ENCODE measurements at places on chromosomes 12 and 14. TPM values are rescaled to one million over a fixed set of nuclear protein-coding genes. Genes with fewer than 3 reads are reported as not detected.

RASAL1 gene
- total RNA-seq, result not detected

SRGAP1 gene
- total RNA-seq, result 2.3 TPM

RPGRIP1 gene
- total RNA-seq, result 0.30 TPM

AICDA gene
- total RNA-seq, result not detected

TRIM9 gene
- total RNA-seq, result 0.27 TPM

TIMELESS gene
- total RNA-seq, result 2.2 TPM

FICD gene
- total RNA-seq, result 4.2 TPM

- no peak for DNase-seq
These were observed at the start of gene TCL1A for GRCh38 chr14:95713596-95714371. Gene TCL1A (minus strand): TSS chr14:95714125. CDS start chr14:95714066, 59 bp downstream.

DNA sequence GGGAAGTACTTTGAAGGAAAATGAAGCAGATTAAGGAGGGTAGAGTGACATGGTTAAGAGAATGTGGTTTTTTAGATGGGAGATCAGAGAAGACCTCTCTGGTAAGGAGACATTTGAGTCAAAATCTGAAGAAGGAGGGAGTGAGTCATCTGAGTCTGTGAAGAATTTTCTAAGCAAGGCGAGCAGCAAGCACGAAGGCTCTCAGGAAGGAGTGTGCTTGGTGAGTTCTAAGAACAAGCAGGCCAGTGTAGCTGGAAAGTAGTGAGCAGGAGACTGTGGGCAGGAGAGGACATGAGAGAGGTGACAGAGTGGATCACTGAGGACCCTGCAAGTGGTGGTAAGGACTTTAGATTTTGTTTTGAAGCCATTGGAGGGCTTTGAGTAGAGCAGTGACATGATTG, 76.3 kb upstream of the FUT8 start:
- no peak for DNase-seq

- DNase-seq, result no peak
These were observed 89.1 kb downstream of the C12orf75 start for GRCh38 chr12:105419606-105420005.

- no peak for DNase-seq
These were observed 5.2 kb downstream of the LRRK2 start for GRCh38 chr12:40229690-40230651.

- no peak for DNase-seq
These were observed 682.4 kb downstream of the SLC16A7 start for GRCh38 chr12:60278209-60278608.

DNA sequence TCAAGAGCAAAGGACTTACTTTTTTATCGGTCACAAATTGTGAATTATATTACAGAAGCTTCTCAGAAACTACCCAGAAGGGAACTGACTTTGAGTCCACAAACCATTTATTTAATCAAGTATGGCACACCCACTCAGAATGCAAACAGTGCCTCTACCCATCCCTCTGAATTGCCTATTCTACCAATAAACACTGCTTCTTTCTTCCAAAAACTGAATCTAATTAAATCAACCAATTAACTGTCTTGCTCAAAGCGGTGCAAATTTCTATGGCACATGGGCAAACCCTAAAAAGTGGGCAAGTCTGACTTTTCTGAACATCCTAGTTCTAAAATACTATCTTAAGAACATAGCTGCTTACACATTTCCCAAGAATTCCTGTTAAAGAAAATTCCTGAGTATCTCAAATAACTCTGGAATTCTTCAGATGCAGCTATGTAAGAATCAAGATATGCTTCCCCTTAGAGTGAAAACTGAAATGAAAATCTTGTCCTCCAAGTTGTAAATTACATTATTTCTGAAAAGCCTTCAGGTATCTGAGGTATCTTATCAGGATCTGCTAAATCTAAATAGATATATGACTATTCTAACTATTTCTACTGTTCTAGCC, 4.3 kb downstream of the SPTLC2 start:
- DNase-seq, result no peak

DNA sequence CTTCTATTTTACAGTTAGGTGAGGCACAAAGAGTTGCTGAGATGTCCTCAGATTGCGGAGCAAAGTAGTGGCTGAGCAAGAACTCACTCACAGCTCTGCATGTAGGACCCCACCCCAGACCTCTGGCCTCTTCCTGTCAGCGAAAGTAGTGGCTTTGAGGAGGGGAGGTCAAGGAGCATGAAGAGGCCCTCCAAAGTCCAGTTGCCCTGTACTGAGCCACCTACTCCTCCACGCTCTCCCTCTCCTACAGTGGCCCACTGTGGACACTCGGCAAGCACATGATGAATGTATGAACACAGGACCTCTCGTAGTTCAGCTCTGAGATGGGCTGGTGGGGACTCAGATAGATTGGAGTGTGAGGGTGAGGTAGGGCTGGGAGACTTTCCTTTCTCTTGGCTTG, 5.3 kb upstream of the PLEKHH1 start:
- no peak for DNase-seq

DNA sequence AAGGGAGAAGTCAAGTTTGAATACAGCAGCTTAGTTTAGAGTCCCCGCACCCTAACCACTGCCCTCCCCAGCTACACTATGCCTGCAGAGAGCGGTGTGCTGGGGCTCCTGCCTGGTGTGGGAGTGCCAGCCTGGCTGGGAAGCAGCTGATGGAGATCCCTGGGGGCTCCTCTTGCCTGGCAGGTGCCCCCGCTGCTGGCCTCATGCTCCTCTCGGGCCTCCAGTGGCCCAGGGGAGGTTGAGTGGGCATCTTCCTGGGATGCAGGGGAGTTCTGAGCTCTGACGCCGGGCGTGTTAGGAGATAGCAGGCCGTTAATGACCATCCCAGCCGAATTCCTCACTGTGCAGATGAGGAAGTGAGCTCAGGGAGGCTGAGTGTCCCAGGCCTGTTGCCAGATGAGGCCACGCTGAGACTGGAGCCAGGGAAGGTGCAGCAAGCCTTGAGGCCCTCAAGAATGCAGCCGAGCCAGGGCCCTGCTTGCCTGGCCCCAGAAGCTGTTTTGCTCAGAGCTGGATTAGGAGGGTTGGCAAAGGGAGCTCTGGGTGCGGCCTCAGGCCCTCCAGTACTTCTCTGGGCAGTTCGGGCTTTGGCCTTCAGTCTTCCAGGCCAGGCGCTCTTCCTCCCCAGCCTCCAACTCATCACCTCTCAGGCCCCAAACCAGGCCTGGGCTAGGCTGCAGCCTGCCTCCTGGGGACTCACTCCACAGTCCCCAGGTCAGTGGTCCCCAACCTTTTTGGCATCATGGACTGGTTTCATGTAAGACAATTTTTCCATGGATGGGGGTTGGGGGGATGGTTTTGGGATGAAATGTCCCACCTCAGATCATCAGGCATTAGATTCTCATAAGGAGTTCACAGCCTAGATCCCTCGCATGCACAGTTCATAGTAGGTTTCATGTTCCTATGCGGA, 6.6 kb upstream of the CYP46A1 start:
- DNase-seq, result no peak

DNA sequence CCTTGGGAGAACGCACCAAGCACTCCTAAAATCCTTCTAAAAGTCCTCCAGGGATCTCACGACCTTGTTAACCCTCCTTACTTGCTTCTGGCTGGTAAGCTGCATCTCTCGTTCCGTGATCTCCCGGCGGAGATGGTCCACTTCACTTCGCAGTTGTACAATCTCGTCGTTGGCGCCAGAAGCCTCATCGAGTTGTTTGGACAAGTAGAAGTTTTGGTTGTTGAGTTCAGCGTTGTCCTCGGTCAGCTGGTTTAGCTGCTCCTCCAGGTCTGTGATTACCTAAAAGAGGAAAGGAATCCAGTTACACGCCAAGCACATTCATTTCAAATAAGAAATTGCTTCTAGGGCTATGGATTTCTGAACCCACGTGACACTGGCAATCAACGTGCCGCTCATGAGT, 67.1 kb downstream of the PRKAB1 start:
- DNase-seq, result no peak

DNA sequence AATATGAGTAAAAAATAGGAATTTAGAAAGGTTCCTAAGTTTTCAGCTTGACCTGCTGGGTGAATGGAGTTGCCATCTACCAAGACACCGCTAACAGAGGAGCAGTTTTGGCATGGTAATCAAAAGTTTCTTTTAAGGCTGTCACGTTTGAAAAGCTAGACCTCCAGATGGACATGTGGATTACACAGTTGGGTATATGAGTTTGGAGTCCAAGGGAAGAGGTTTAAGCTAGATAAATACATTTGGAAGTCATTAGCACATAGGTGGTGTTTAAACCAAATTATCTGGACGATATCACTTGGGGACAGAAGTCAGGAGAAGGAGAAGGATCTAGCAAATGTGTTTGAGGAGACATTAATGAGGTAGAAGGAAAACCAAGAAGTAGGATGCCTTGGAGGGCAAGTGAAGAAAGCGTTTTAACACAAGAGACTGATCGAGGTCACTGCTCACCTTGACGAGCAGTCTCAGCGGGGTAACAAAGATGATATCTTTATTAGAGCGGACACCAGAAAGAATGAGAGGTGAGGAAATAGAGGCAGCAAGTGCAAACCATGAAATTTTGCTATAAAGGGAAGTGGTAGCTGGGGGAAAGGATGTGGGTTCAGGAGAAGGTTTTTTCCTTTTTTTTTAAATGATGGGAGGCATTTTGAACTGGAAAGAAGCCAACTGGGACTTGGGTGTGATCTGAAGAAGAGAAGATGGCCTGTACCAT, 17.6 kb downstream of the PNP start:
- no peak for DNase-seq

DNA sequence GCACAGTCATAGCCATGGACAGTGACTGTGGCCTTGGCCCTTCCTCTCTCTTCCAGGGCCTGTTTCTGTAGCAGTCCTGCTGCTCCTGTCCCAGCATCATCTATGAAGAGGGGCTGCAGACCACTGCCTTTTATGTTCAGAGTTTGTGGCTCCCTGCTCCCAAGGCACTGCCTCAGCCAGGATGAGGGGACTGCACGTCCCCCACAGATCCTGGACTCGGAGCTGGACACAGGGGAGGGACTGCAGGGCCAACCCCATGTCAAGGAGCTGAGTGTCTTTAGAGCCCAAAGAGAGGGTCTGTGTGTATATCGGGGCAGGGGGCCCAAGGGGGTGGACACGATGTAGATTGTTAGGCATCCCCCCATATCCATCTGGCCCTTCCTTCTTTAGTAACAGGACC, 60.6 kb upstream of the DIO3 start:
- DNase-seq, result no peak

GRCh38 chr12:5467931-5468330, 36.0 kb downstream of the NTF3 start:
- DNase-seq, result no peak

GRCh38 chr14:76168531-76168930, 16.8 kb downstream of the GPATCH2L start:
- no peak for DNase-seq

DNA sequence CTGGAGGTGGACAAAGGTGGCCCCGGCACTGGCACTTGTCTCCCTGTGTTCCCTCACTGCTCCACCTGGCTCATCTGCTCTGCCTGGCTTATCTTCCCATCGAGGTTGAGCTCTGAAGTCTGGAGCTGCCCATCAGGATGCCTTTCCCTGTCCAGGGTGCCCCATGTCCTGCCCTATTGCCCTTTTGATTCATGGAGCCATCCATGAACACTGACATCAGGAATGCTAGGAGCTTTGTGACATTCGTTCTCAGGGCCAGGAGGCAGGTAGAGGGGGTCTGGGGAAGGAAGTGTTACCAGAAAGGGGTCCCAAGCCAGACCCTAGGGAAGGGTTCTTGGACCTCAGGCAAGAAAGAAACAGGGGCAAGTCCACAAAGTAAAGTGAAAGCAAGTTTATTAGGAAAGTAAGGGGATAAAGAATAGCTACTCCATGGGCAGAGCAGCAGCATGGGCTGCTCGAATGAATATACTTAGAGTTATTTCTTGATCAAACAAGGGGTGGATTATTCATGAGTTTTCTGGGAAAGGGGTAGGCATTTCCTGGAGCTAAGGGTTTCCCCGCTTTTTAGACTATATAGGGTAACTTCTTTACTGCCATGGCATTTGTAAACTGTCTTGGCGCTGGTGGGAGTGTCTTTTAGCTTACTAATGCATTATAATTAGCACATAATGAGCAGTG, 51.6 kb downstream of the RIN3 start:
- no peak for DNase-seq

GRCh38 chr12:58359084-58359483, 417.7 kb downstream of the ATP23 start:
- no peak for DNase-seq

- no peak for DNase-seq
These were observed 53.5 kb downstream of the NUAK1 start for GRCh38 chr12:106085213-106085612.

- DNase-seq, result no peak
These were observed 30.4 kb downstream of the CCDC92 start for GRCh38 chr12:123942238-123942653.

GRCh38 chr14:73662487-73662943, 17.7 kb downstream of the DNAL1 start:
- DNase-seq, result no peak

GRCh38 chr12:123948401-123948795, 24.2 kb downstream of the CCDC92 start:
- no peak for DNase-seq

GRCh38 chr14:67646131-67646530, 26.4 kb downstream of the ARG2 start:
- no peak for DNase-seq

- no peak for DNase-seq
These were observed 52.4 kb upstream of the EIF5 start for GRCh38 chr14:103281496-103282231.

DNA sequence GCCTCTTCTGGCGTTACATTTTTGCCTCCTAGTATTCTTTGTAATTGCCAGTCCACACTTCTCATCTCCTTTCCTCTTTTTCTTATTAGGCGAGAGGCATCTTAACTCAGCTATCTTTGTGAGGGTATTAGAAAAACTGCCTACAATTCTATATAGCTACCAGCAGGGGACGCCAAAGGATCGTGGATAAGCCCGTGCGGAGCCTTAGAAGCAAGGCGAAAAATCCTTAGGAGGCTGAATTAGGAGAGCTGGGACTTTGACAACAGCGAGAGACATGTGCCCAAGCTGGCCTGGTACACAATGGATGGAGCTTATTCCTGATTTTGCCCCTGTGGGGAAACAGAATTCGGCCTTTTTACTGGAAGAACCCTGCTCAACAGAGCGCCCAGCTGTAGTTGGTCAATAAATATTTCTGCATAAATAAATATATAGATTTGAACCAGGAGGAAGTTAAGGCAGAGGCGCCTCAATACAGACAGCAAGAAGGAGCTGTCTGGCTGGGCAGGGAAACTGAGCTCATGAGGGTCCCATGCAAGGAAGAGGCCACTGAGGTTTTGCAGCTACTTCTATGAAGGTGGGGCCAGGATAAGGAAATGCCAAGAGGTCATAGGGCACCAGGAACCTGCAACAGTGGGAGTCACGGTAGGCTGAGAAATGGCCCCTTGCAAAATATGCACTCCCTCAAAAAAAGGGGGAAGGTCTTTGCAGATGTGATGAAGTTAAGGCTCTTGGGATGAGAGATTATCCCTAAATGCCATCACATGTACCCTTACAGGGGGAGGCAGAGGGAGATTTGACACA, 14.6 kb upstream of the RBM19 start:
- DNase-seq, result no peak

DNA sequence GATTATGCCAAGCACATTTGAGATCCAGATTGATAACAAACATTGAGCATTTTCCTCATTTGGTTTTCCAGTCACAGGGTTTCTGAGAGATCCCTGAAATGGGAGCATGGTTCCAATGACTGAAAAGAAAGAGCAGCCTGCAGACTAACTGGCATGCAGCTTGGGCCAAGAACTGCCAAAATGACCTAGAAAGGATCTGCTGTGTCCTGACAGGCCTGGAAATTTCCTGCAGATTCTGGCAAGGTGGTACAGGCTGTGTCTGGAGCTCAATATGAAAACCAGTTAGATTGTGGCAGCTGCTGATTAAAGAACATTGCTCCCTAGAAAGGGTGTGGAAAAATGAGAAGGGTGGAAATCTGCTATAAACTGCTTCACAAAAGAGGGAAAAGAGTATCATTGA, 417.3 kb downstream of the IPO8 start:
- DNase-seq, result no peak

All from left ventricle myocardium inferior (tissue), 1 donor.